ENCODE measurements at places on chromosomes 1 and 21.

- DNase-seq: no peak
These were observed 12.9 kb upstream of the ACTN2 start for GRCh38 chr1:236673289-236673919.

DNA sequence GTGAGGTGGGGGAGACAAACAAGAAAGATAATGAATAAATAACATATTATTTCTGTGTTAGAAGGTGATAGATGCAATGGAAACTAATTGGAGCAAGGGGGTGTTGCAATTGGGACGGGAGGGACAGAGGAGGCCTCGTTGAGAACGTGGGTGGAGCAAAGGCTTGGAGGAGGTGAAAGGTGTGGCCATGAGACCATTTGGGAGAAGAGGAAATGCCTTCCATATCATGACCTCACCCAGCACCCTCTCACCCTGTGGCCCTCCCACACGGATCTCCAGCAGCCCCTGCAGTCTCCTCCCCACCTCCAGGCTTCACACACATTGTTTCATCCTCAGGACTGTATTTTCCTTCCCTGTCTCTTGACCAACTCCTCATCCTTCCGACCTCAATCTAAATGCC lies 85.3 kb upstream of the ARHGAP29 start:
- no peak for DNase-seq

DNA sequence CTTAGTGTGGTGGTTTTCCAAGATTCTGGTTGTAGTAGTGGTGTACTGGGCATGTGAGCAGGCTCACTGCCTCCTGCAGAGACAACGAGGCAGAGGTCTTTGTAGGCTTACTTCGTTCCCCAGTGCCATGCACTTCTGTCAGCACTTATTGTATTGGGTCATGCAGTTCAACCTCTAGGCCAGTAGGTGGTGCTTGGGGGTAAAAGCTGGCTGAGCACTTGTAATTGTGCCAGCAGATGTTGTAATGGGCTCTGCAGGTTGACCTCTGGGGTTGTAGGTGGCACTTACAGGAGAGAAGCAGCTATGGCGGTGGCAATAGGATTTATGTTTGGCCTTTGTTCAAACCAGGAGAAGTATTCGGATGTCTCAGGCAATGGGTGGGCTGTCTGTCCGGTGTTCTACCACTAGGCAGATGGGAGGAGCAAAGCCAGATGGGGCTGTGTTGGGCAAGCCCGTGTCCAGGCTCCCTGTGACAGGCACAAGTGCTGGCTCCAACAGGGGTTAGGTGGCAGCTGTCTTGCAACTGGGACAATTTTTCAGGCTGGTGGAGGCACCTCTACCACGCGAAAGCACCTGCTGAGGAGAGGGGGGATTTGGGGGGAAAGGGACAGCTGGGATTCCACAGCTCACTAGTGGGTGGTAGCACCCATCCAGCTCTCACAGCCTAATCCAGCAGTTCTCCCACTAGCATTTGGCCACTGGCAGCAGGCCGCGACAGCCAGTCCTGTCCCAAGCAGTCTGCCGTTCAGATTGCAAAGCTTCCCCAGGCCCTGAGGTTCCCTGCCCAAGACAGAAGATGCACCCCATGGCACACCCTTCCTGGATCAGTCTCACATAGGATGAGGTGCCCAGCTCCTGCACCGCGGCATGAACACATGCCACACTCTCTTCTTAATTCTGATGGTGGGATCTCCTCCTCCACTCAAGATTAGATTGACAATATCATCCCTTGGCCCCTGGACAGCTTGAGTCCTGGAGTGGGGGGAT lies 274.5 kb downstream of the CTH start:
- DNase-seq: peak; percentile 77

GRCh38 chr1:59685666-59686065 lies 129.1 kb upstream of the HOOK1 start:
- no peak for DNase-seq

- no peak for DNase-seq
These were observed 9.1 kb downstream of the OTUD7B start for GRCh38 chr1:150001415-150001814.

- DNase-seq: no peak
These were observed 6.6 kb upstream of the TTC22 start for GRCh38 chr1:54807756-54808155.

- no peak for DNase-seq
These were observed 235.9 kb downstream of the TPR start for GRCh38 chr1:186139115-186139514.

- peak; percentile 44 for DNase-seq
These were observed 407 bp downstream of the GALNT2 start for GRCh38 chr1:230067419-230067870.

- no peak for DNase-seq
These were observed 23.8 kb downstream of the CLIC4 start for GRCh38 chr1:24768873-24769605.

- no peak for DNase-seq
These were observed 124.5 kb downstream of the KCNK1 start for GRCh38 chr1:233738396-233738795.

DNA sequence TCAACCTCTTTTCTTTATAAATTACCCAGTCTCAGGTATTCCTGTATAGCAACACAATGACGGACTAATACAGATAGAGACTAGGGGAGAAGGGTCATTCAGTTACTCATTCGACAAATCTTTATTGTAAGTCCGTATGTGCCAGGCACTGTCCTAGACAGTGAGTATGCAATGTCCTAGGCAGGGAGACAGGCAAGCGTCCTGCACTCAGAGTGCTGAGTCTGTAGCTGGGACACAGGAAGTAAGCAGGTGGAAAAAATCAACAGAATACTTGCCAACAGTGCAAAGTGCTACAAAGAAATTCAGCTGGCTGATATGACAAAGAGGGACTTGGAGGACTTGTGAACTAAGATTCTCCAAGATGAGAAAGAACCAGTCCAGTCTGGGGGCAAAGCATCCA lies 92.2 kb upstream of the ZBTB40 start:
- no peak for DNase-seq

DNA sequence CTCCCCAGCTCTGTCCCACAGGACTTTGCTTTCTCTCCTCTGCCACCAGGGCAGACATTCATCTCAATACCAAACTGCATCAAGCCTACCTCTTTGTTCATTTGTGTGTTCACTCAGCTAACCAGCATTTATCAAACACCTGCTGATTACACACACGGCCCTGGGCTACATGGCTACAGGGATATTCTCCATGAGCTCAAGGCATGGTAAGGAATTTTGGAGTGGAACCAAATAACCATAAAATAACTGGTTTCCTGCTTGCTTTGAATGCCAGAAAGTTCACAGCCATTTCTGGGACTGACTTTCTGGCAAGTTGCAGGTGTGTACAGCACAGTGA lies 54.6 kb downstream of the LDLRAD2 start:
- no peak for DNase-seq

DNA sequence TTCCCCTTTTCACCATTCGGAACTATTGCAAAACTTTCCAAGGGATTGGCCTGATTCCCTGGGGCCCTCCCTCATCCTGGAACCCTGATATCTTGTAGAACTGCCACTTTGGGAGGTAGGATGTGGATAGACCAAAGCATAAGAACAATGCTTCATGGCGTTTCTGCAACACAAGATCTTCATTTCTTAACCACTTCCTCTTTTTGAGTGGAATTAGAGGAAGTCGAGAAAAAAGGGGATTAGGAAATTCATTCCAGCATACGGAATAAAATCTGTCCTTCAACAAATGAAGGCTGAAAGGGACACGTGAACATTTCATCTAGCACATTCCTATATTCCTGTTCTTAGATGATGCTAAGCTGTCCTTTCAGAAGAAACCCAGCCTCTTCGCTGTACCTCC lies 149.3 kb downstream of the HUNK start:
- no peak for DNase-seq

DNA sequence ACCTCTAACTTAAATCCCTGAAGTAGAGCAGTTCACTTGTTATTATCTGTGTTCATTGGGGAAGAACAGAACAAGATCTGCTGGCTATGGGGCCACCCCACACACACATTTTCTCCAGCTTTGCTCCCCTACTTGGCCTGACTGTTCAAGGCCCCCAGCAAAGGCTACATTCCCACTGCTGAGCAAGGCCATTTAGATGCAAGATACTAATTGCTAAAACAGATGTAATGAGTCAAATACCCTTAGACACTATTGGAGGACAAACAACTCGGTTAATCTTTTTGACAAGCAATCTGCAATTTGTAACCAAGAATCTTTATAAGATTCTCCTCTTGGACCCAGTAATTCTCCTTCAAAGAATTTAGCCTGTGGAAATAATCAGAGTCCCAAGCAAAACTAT lies 67.7 kb downstream of the NAV1 start:
- DNase-seq: peak; percentile 70

DNA sequence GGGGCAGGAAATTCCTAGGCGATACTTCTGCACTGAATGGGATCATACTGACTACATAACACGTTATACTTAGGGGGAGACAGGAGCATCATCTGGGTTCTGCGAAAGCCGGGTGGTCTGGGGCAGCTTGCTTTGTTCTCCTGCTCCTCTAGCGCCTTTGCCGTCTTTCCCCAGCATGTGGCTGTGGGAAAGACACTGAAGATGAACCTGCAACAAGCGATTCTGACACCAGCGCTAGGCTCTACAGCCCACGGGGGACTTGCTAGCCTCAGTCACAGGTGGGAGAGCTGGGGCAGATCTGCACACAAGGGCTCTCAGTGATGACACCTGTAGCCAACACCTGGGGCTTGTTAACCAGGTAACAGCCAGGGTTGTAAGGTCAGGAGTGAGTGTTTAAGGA lies 51.8 kb downstream of the CD46 start:
- no peak for DNase-seq

GRCh38 chr1:77375990-77376389 lies 94.2 kb downstream of the AK5 start:
- DNase-seq: no peak

DNA sequence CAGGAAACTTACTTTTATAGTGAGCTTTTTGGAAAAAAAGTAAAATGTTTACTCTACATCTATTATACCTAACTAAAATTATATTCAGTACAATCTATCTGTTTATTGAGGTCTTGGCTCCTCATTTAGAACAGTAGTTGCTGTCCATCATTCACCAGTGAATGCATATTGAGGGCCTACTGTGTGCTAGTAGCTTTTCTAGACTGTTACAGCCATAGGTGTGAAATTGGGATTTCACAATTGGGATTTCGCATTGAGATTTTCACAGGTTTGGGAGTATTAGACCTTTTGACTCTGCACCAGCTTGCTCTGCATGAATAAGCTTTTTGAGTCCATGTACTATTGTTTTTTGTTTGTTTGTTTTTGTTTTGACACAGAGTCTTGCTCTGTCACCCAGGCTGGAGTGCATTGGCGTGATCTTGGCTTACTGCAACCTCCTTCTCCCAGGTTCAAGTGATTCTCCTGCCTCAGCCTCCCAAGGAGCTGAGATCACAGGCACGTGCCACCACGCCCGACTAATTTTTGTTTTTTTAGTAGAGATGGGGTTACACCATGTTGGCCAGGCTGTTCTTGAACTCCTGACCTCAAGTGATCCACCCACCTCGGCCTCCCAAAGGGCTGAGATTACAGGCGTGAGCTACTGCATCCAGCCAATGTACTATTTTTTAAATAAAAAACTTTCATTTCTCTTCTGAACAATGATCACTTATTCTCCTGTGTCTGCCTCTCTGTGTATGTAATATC lies 47.2 kb upstream of the ERRFI1 start:
- DNase-seq: peak; percentile 30

DNA sequence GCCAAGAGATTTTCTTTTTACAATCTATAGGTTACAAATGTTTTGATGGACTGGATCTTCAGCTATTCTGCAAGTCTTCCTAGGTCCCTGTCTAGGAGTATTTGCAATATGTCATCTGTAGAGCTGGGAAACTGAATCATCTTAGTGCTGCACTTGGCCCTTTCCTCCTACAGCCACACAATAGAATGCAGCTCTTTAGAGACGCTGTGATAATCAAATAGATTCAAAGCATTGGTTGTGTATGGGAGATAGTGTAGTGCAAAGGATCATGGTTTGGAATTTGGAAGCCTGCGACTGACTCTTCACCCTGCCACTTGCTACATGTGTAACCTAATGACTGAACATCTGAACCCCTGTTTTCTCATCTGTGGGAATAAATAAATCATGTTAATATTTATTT lies 93.7 kb downstream of the AK5 start:
- no peak for DNase-seq

DNA sequence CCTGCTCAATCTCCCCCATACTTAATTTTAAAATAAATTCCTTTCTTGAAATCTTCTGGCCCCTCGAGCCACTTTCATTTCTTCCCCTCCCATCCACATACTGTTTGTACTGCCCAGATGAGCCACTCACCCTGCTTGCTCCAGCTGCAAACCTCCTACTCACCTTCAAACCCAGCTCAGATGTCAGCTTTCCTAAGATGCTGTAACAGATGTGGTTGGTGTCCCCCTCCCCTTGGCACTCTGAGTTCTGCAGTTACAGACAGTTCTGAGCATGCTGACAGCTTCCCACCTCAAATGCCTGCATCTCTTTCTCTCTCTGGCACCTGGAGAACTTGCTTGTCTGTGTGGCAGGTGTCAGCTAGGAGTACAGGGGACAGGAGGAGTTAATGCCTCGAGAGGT lies 106.7 kb downstream of the PTPRU start:
- DNase-seq: no peak

DNA sequence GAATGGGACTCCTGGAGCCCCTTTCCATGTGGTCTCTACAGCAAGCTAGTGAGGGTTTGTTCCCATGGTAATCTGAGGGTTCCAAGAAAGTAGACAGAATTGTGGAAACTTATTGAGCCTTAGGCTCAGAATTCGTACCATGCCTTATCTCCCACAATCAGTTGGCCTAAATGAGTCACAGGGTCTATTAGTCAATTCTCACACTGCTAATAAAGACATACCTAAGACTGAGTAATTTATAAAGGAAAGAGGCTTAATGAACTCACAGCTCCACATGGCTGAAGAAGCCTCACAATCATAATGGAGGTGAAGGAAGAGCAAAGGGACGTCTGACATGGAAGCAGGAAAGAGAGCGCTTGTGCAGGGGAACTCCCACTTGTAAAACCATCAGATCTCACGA lies 106.6 kb upstream of the CXADR start:
- no peak for DNase-seq

DNA sequence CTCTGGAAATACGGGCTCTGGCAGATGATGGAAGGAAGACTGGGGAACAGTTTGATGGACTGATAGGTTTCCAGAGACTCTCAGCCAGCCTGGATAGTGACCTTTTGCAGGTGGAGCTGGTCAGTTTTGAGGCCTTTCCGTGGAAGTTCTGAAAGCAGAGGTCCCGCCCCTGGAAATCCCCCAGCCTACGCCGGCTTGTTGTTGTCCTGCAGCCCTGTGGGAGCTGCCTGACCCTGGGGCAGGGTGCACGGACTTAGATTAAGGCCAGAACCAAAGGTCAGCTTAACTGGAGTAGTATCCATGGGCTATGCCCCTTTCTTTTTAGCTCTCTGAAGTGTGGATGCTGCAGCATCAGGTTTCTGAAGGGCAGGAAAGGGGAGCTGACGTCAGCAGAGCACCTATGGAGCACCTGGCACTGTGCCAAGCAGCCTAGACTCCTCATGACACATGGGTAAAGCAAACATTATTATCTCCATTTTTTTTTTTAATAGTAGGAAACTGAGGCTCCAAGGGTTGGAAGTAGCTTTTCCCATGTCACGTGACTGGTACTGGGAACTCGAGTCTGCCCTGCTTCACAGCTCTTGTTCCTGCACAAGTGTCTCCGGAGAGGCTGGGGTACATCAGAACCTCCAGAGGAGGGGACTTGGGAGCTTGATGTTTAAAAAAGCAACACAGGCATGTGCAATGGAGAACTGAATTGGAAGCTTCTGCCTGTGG lies 38.5 kb downstream of the IER5 start:
- peak; percentile 28 for DNase-seq
